ENCODE measurements at places on chromosomes 2 and 18.

GRCh38 chr2:132815516-132815915 is 145.5 kb upstream of the LYPD1 start:
- no peaks in the 10 kb centered on the region for H3K4me1 ChIP-seq
- H3K27me3 ChIP-seq, result no peaks in the 10 kb centered on the region
- no peaks in the 10 kb centered on the region for H3K36me3 ChIP-seq
- no peak for DNase-seq

DNA sequence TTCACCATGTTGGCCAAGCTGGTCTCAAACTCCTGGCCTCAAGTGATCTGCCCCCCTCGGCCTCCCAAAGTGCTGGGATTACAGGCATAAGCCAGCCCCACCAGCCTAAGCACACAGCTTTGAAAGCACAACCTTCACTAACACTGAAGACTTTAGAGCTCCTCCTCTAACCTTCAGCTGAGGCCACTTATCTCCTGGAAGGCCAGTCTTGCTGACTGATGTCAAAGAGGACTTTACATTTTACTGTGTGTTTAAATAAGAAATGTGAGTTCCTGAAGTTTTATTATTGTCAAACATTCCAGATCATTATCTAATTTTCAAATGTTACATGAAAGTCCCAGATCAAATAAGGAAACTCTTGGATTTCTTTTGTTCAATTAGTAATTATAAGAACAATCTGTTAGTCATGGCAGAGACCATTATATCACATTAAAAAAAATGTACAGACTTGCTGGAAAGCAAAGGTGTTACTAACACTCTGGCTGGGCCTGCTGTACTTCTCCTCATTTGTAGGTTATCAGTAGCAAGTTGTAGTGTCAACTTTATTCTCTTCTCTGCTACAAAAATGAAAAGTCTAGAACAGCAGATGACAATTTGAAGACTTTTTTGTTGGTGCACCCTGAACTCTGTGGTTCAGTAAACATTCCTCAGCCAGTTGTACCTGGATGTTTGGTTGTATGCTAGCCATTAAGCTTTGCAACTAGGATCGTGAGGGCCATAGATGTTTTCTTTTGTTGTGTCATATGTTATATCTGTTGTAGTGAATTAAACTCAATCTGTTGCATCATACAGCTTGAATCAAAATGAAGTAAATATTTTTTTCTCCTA is 80.0 kb downstream of the AOX1 start:
- no peak overlapping the region for H3K4me3 ChIP-seq
- no peaks in the 10 kb centered on the region for H3K36me3 ChIP-seq
- H3K27me3 ChIP-seq, result no peaks in the 10 kb centered on the region
- H3K4me1 ChIP-seq, result no peaks in the 10 kb centered on the region
- DNase-seq, result no peak
- no peak overlapping the region for H3K27ac ChIP-seq

DNA sequence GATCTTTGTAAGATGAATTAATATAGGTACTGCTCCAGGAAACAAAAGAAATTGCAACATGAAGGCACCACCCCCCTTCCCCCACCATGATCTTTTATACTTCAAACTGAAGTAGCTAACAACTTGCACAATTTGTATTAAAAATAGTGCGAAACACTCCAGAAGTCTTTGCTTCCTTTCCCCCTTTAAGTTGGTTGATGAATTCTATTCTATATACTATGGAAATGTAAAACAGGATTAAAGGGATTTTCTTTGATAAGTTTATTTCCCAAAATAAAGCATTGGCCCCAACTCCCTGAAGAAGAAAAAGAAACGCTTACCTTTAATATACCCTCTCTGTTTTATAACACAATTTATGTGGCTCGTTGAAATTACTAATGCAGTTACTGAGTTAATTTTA is 227.1 kb downstream of the ARHGAP15 start:
- H3K4me1 ChIP-seq, result no peaks in the 10 kb centered on the region
- no peak overlapping the region for H3K27ac ChIP-seq
- no peak overlapping the region for H3K4me3 ChIP-seq
- no peaks in the 10 kb centered on the region for H3K27me3 ChIP-seq
- no peak for DNase-seq

DNA sequence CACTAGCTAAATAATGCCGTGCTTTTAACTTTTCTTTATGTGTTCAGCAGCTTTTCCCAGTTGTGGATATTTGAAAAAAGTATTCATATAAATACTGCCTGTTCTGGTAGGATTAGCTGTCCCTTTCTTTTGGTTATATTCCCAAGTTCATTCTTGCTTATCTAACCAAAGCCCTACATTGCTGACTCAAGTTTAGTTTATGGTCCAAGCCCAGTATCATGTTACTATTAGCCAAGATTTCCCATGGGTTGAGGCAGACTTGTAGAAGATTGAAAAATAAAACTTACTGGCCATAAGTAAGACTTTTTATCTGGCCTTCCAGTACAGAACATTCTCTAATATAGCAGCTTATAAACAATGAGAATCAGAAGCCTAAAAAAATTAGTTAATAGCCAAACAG is 49.7 kb upstream of the NFE2L2 start:
- no peaks in the 10 kb centered on the region for H3K36me3 ChIP-seq
- H3K4me3 ChIP-seq, result no peak overlapping the region
- DNase-seq, result no peak
- H3K4me1 ChIP-seq, result no peaks in the 10 kb centered on the region
- H3K27me3 ChIP-seq, result no peaks in the 10 kb centered on the region
